ENCODE measurements at places on chromosomes 4 and X. TPM values are rescaled to one million over a fixed set of nuclear protein-coding genes. Genes with fewer than 3 reads are reported as not detected.

The ALAS2 gene
- total RNA-seq = not detected

The PRDM5 gene
- 0.26 TPM for total RNA-seq

The TAF7L gene
- not detected for total RNA-seq

The GAB1 gene
- 0.73 TPM for total RNA-seq

The BANK1 gene
- total RNA-seq = 0.60 TPM

The ADH6 gene
- total RNA-seq = not detected

The FGD1 gene
- total RNA-seq = 0.19 TPM

The BMP15 gene
- not detected for total RNA-seq

The XAGE1A gene
- total RNA-seq = not detected

The PRPS1 gene
- 56.1 TPM for total RNA-seq

The GPR82 gene
- not detected for total RNA-seq

The FAM47A gene
- total RNA-seq = not detected

The PABPC1L2A gene
- not detected for total RNA-seq

The FAM114A1 gene
- total RNA-seq = 1.6 TPM

The USP17L22 gene
- not detected for total RNA-seq

The XPNPEP2 gene
- 1.3 TPM for total RNA-seq

The CLGN gene
- 0.07 TPM for total RNA-seq

The OTUD5 gene
- 54.1 TPM for total RNA-seq
